Testis (tissue), 5 donors: ENCODE measurements at places on chromosomes 3 and 15. TPM values are rescaled to one million over a fixed set of nuclear protein-coding genes. Genes with fewer than 3 reads are reported as not detected.

GRCh38 chr3:164458986-164459385 lies 619.3 kb downstream of the SI start:
- H3K27ac ChIP-seq: no peak overlapping the region
- no peaks in the 10 kb centered on the region for H3K4me1 ChIP-seq
- H3K27me3 ChIP-seq: no peaks in the 10 kb centered on the region
- no peak overlapping the region for H3K4me3 ChIP-seq
- no peak for DNase-seq
- no peaks in the 10 kb centered on the region for H3K36me3 ChIP-seq

GRCh38 chr3:21392526-21392925 lies 358.5 kb downstream of the ZNF385D start:
- H3K27me3 ChIP-seq: no peaks in the 10 kb centered on the region
- H3K27ac ChIP-seq: no peak overlapping the region
- H3K36me3 ChIP-seq: no peaks in the 10 kb centered on the region
- no peak for DNase-seq
- no peak overlapping the region for H3K4me3 ChIP-seq
- no peaks in the 10 kb centered on the region for H3K4me1 ChIP-seq

- no peak overlapping the region for H3K4me3 ChIP-seq
- no peaks in the 10 kb centered on the region for H3K36me3 ChIP-seq
- H3K27me3 ChIP-seq: no peaks in the 10 kb centered on the region
- H3K27ac ChIP-seq: no peak overlapping the region
- H3K4me1 ChIP-seq: peaks cover 4% of the 10 kb centered on the region
Observed at GRCh38 chr3:9196020-9196419, 53.4 kb downstream of the SRGAP3 start.

- no peaks in the 10 kb centered on the region for H3K4me1 ChIP-seq
- H3K36me3 ChIP-seq: no peaks in the 10 kb centered on the region
- no peak overlapping the region for H3K27ac ChIP-seq
- H3K4me3 ChIP-seq: no peak overlapping the region
Observed at GRCh38 chr3:153266619-153267018, 104.6 kb downstream of the RAP2B start.

Gene ZIC1
- 3.5 TPM for total RNA-seq

GRCh38 chr3:12695916-12696315 lies 32.0 kb upstream of the RAF1 start:
- H3K36me3 ChIP-seq: no peaks in the 10 kb centered on the region
- no peak overlapping the region for H3K4me3 ChIP-seq
- no peak for DNase-seq

Gene MEX3B
- total RNA-seq: 109 TPM

Gene FBXW12
- 0.81 TPM for total RNA-seq

Gene C3orf20
- total RNA-seq: 3.8 TPM

Gene GOLGA8T
- total RNA-seq: 9.0 TPM

DNA sequence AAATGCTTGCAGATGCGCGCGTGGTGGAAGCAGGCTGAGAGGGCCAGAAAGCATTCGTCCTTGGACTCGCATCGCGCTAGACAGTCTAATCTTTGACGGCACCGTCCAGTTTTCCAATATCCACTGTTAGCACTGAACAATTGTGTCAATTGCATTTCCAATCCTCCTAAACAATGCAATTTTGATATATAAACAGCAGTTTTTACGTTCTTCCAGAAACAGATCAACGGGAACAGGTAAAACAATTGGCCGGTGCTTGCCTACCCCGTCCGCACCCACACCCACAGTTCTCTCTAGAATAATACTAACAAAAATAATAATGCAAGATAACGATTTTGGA lies 17.2 kb downstream of the CPN2 start:
- no peaks in the 10 kb centered on the region for H3K4me1 ChIP-seq
- no peak overlapping the region for H3K4me3 ChIP-seq
- no peak for DNase-seq
- no peaks in the 10 kb centered on the region for H3K36me3 ChIP-seq
- no peaks in the 10 kb centered on the region for H3K27me3 ChIP-seq
- no peak overlapping the region for H3K27ac ChIP-seq

- DNase-seq: peak; percentile 28
- no peaks in the 10 kb centered on the region for H3K27me3 ChIP-seq
- H3K27ac ChIP-seq: no peak overlapping the region
- peaks cover 27% of the 10 kb centered on the region for H3K4me1 ChIP-seq
- no peaks in the 10 kb centered on the region for H3K36me3 ChIP-seq
- H3K4me3 ChIP-seq: no peak overlapping the region
Observed at GRCh38 chr3:14841836-14842235, 23.1 kb downstream of the FGD5 start.

DNA sequence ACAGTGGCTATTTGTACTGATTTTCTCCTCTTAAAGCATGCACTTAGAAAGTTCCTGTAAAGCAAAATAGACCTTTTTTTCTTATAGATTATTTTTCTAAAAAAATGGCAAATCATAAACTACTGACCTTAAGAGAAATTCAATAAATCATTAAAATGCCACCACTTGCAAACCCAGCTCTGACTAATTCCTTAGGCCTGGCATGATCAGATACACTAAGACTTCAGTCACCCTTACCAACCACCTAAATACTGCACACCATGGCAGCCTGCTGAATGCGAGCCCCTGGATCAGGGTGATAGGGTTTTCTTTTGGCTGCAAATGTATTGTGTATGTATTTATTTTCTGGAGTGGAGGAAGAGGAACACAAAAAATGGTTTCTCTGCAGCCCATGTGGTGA lies 370.6 kb upstream of the TBL1XR1 start:
- no peaks in the 10 kb centered on the region for H3K36me3 ChIP-seq
- no peaks in the 10 kb centered on the region for H3K27me3 ChIP-seq
- H3K27ac ChIP-seq: no peak overlapping the region
- H3K4me3 ChIP-seq: no peak overlapping the region

- no peaks in the 10 kb centered on the region for H3K4me1 ChIP-seq
- no peak overlapping the region for H3K4me3 ChIP-seq
- H3K36me3 ChIP-seq: no peaks in the 10 kb centered on the region
- no peak for DNase-seq
Observed at GRCh38 chr3:138195481-138195880, 8.4 kb downstream of the ARMC8 start.
